Smooth muscle cell of trachea (primary cell): ENCODE measurements at places on chromosomes 16 and 17. TPM values are rescaled to one million over a fixed set of nuclear protein-coding genes. Genes with fewer than 3 reads are reported as not detected.

Gene NPTX1
- total RNA-seq: 148 and 230 TPM in 2 replicates

Gene CDRT4
- 1.3 and 1.8 TPM in 2 replicates for total RNA-seq

Gene GAN
- total RNA-seq: 5.1 and 5.7 TPM in 2 replicates

Gene CACNB1
- total RNA-seq: 7.9 and 10.1 TPM in 2 replicates

Gene NGFR
- 0.44 and 3.3 TPM in 2 replicates for total RNA-seq

Gene AIPL1
- 0.17 TPM in 1 of 2 replicates, not detected in the other for total RNA-seq

Gene CCL16
- total RNA-seq: not detected in 2 replicates

Gene SLC43A2
- 4.5 and 14.9 TPM in 2 replicates for total RNA-seq

Gene HBA2
- total RNA-seq: 0.44 and 0.83 TPM in 2 replicates

Gene PRKCA
- total RNA-seq: 45.7 and 48.6 TPM in 2 replicates

Gene TNRC6C
- total RNA-seq: 5.3 and 7.6 TPM in 2 replicates

Gene RCVRN
- total RNA-seq: under 0.01 TPM in 1 of 2 replicates, not detected in the other

Gene GFAP
- 0.15 TPM in 1 of 2 replicates, not detected in the other for total RNA-seq

Gene PKD1
- total RNA-seq: 184 and 227 TPM in 2 replicates

Gene KRT33A
- not detected in 2 replicates for total RNA-seq

Gene SLFN14
- not detected in 2 replicates for total RNA-seq

Gene CA4
- not detected in 2 replicates for total RNA-seq

Gene FGF11
- 0.58 and 2.8 TPM in 2 replicates for total RNA-seq

Gene HOXB4
- 2.9 and 5.8 TPM in 2 replicates for total RNA-seq

Gene CSH1
- total RNA-seq: not detected in 2 replicates

Gene GP1BA
- not detected in 2 replicates for total RNA-seq

Gene ELOB
- 303 and 308 TPM in 2 replicates for total RNA-seq

Gene SPATA20
- 90.5 and 141 TPM in 2 replicates for total RNA-seq

Gene EPN3
- total RNA-seq: under 0.01 TPM in 1 of 2 replicates, not detected in the other

Gene HAGH
- 25.9 and 33.9 TPM in 2 replicates for total RNA-seq

Gene TNP2
- total RNA-seq: not detected in 2 replicates

Gene TIMP2
- 176 and 207 TPM in 2 replicates for total RNA-seq

Gene SLC5A11
- not detected in 2 replicates for total RNA-seq

Gene CYB5B
- 54.1 and 94.8 TPM in 2 replicates for total RNA-seq

Gene ACSM2A
- total RNA-seq: not detected in 2 replicates

Gene CD300LB
- total RNA-seq: under 0.01 TPM in 1 of 2 replicates, not detected in the other

Gene CDRT15
- total RNA-seq: not detected in 2 replicates

Gene CHST4
- total RNA-seq: not detected in 2 replicates

Gene ANKFN1
- not detected in 2 replicates for total RNA-seq

Gene MPHOSPH6
- 18.0 and 57.3 TPM in 2 replicates for total RNA-seq

Gene STAT3
- total RNA-seq: 87.0 and 146 TPM in 2 replicates

Gene RHBDL3
- under 0.01 and 0.33 TPM in 2 replicates for total RNA-seq

Gene SAMD14
- total RNA-seq: 0.87 and 2.2 TPM in 2 replicates

Gene GNG13
- not detected in 2 replicates for total RNA-seq

Gene HMOX2
- total RNA-seq: 52.6 and 53.1 TPM in 2 replicates

Gene LSM12
- 32.4 and 43.7 TPM in 2 replicates for total RNA-seq

Gene IL21R
- 0.83 and 2.2 TPM in 2 replicates for total RNA-seq

Gene PDILT
- not detected in 2 replicates for total RNA-seq

Gene GPR142
- total RNA-seq: 1.3 TPM in 1 of 2 replicates, not detected in the other

Gene KRTAP9-6
- total RNA-seq: not detected in 2 replicates

Gene CD300E
- total RNA-seq: not detected in 2 replicates

Gene AANAT
- total RNA-seq: 0.17 TPM in 1 of 2 replicates, not detected in the other
